Activated B cell treated with CpG ODN at 0.5 μM for 24 hours (primary cell): ENCODE measurements at places on chromosomes 6 and 20. TPM values are rescaled to one million over a fixed set of nuclear protein-coding genes. Genes with fewer than 3 reads are reported as not detected.
A peak's percentile ranks its signal among the peaks of the same experiment; 100 is the strongest.

FOXQ1 gene
- not detected in 2 replicates for total RNA-seq

NELFE gene
- total RNA-seq, result 57.9 and 63.3 TPM in 2 replicates

GMPR gene
- total RNA-seq, result 0.47 and 0.98 TPM in 2 replicates

KCNQ5 gene
- 10.1 and 12.0 TPM in 2 replicates for total RNA-seq

PTCHD4 gene
- not detected in 2 replicates for total RNA-seq

ADTRP gene
- 1.4 and 2.0 TPM in 2 replicates for total RNA-seq

EBF4 gene
- 1.6 and 2.4 TPM in 2 replicates for total RNA-seq

TFB1M gene
- total RNA-seq, result 35.2 and 41.5 TPM in 2 replicates

BPIFB1 gene
- total RNA-seq, result not detected in 2 replicates

LY6G5B gene
- total RNA-seq, result 23.2 and 33.1 TPM in 2 replicates

C20orf144 gene
- total RNA-seq, result 0.20 and 0.27 TPM in 2 replicates

AURKA gene
- total RNA-seq, result 3.8 and 4.7 TPM in 2 replicates

LRRC73 gene
- 0.31 and 0.34 TPM in 2 replicates for total RNA-seq

- no peak for DNase-seq
Measured at GRCh38 chr6:152701863-152702401, 4.2 kb downstream of the MYCT1 start.

DNA sequence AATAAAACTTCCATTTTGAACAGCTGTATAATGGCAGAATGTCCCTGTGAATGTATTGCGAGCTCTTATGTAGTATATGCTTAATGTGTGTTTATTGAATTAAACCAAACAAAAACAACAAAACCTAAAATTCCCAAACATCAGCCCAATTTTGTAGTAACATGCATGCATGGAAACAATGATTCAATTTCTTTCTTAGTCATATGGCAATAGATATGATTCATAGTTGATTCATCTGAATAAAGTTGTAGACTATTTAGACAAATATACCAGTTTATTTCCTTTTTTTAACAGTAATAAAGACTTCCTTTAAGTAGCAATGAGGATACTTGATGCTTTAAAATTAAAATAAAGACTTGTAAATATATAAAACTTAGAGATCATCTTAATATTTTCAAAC is 670.6 kb downstream of the CD109 start:
- DNase-seq, result no peak

DNA sequence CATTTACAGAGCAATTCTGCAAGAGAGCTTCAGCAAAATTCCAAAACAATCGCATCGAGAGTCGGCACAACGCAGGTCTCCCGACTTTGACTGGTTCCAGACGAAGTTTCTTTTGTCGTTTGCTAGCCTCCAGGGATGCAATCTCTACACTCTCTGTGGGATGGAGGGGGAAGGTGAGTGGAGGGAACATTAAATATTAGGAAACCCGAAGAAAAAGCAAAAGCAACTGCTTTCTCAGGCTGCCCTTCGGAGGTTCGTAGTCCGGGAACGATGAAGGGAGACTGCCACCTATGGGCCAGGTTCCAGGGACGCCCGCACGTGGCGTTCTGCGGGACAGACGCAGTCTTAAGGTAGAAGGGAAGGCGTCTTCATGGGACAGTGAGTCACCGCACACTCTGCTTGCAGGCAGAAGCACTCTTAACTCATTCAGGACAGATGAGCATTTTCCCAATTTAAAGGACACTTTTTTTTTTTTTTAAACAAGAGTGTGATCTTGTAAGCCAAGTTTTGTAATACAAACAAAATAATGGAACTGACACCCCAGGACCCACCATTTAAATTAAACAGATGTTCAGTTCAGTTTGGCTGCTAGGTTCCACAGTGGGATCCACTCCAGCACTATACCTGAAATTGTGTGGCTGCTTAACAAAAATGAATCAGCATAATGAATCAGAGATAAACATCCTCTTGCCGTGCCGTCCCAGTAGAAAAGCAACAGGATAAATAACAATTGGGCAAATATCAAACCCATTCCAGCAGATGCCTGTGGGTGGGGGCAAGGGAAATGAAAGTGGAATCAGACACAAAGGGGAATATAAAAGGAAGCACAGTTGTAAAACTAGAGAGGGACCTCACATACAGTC is 65.8 kb upstream of the ARMC2 start:
- DNase-seq, result peak; percentile 52

DNA sequence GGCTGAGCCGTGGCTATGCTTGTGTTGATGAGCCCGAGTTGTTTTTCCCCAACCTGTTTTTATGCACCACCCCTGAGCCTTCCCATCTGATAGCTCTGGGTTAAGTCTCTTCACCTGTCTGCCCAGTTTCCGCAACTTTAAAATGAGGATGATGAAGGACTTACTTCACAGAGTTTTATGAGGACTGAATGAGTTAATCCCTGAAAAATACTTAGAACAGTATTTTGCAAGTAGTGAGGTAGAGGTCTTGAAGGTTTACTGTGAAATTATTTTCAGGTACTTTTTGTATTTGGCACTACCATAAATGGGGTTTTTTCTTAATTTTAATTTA is 3.2 kb downstream of the MTG2 start:
- no peak for DNase-seq

DNA sequence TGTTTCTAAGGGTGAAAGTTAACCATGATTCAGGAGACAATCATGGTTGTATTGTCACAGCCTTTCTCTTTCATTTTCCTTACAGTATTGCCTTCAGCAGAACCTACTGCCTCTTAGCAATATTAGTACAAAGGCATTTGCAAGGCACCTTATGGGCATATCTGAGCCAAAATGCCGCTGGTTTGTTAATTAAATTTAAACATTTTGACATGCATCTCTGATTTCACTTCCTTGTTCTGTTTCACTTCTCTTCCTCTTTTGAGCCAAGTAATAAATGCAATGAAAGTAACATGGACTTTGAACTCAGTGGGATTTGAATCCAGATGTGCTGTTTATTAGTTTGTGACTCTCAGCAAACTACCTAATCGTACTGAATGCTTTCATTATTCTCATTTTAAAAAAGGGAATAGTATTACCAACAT is 467.4 kb upstream of the CITED2 start:
- DNase-seq, result no peak

DNA sequence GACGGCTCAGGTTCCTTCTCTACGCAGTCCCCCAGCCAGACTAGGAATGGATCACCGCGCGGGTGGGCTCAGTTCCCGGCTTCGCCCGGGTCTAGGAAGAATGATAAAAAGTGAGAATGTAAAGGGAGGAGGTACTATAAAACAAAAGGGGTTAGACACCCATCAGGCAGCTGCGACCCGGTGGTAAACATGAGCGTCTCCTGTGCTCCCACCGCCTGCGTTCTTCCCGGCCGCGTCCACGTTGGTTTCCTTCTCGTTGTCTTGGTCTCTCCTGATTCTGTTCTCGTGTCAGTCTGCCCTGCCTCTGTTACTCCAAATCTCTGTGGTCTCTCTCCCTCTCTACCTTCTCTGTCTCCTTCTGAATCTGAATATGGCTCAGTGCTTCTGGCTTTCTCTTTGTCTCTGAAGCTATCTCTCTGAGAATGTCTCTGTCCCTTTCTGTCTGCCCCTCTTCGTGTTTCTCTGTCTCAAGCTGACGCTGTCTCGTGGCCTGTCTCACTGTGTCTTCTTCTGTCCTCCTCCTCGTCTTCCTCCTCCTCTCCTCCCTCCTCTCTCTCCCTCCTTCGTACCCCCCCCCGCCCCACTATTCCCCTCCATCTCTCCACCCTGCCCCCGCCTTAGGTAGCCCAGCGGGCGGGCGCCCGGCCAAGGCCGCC is 41.6 kb upstream of the FOXP4 start:
- no peak for DNase-seq

DNA sequence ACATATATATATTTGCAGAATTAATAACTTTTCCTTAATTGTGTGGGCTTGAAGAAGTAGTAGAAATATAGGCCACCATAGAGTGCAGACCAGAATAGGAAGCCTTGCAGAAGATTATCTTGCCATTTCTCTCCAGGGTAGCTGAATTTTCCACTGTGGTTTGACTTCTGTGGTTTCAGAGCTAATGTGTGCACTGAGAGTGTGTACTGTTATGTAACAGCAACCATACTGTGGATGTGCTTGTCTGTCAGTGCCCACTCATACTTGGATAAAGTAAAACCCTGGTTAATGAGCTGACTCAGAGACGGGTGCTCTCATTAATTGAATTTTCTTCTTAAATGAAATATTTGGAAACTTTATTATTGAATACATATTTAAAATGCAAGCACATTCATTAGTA is 57.2 kb downstream of the CEP43 start:
- DNase-seq, result no peak

- no peak for DNase-seq
Measured at GRCh38 chr6:5058254-5058653, 26.9 kb upstream of the PPP1R3G start.

- no peak for DNase-seq
Measured at GRCh38 chr20:3820901-3821727, 767 bp downstream of the AP5S1 start.

DNA sequence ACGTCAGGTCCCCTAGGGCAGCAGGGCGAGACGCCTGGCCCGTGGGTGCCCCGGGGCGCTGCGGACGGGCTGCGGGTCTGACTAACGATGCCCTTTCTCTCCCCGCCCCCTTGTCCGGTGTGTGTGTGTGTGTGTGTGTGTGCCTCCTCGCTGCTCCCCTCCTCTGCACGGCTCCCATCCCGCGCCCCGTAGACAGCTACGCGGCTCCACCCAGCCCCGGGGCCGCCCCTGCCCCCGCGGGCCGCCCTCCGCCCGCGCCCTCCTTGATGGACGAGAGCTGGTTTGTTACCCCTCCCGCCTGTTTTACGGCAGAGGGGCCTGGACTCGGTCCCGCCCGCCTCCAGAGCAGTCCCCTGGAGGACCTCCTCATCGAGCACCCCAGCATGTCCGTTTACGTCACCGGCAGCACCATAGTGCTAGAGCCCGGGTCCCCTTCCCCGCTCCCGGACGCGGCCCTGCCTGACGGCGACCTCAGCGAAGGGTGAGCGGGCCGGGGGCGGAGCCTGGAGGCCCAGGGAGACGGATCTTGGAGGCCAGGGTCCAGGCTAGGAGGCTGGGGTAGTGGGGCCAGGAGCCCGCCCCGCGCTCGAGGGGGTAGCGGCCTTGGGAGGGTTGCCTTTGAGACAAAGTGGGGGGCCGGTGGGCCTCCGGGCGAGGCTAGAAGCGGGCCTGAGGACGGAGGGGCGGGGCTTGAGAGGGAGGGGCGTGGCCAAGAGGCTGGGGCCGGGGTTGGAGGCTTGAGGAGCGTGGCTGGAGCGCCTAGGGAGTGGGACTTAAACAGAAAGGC is 5.1 kb downstream of the TP53INP2 start:
- peak; percentile 87 for DNase-seq

DNA sequence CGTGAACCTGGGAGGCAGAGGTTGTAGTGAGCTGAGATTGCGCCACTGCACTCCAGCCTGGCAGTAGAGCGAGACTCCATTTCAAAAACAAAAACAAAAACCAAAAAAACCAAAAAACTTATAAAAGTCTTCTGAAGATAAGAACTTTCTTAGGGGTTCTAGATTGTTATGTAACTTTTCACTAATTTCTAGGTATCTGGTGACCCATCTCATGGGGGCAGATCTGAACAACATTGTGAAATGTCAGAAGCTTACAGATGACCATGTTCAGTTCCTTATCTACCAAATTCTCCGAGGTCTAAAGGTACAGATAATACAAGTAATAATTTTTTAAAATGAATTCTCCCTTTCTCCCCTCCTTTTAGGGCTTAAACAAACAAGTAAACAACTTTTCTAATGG is 45.1 kb downstream of the MAPK14 start:
- no peak for DNase-seq
